ENCODE measurements at places on chromosomes 4 and X.

DNA sequence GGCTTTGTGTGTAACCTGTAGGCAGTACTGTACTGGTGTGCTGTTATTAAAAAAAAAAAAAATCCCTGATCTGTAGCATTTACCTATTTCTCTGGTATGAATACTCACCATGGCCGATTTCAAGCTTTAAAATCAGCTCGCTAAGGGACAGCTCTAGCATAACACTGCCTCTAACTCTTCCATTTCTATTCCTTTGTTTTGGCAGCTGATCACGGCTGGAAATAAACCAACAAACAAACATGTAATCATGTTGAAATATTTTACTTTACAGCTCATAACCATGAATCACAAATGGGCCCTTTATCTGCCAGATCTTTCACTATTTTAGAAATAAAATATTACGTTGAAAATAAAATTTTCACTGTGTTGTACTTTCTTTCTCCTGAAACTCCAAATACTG, 60.5 kb upstream of the IL15 start:
- no peak for DNase-seq

GRCh38 chr4:978957-979701, 5.8 kb upstream of the DGKQ start:
- DNase-seq: no peak

DNA sequence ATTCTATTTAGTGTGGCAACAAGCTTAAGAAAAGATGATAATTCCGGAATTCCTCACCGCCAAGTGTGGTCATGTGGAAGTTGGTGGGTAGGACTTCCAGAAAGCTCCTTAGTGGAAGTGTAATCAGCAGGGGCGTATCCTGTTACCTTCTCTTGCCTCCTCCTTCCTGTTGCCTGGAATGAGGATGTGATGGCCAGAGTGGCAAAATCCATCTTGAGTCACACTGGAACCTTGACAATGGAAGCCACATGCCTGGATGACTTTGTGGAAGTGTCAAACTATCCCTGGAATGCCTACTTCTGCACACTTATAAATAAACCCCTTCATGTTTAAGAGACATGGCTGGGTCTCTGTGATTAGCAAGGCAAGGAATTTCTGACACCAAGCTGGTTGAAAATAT, 191.0 kb downstream of the PRDM5 start:
- DNase-seq: no peak

GRCh38 chr4:41369680-41370079, 113.0 kb downstream of the UCHL1 start:
- DNase-seq: peak; percentile 73

- no peak for DNase-seq
Measured at GRCh38 chr4:1288786-1289185, 905 bp upstream of the MAEA start.

- no peak for DNase-seq
Measured at GRCh38 chr4:80144676-80145470, 52.4 kb upstream of the PRDM8 start.

GRCh38 chr4:36081185-36081584, 163.1 kb downstream of the ARAP2 start:
- no peak for DNase-seq

DNA sequence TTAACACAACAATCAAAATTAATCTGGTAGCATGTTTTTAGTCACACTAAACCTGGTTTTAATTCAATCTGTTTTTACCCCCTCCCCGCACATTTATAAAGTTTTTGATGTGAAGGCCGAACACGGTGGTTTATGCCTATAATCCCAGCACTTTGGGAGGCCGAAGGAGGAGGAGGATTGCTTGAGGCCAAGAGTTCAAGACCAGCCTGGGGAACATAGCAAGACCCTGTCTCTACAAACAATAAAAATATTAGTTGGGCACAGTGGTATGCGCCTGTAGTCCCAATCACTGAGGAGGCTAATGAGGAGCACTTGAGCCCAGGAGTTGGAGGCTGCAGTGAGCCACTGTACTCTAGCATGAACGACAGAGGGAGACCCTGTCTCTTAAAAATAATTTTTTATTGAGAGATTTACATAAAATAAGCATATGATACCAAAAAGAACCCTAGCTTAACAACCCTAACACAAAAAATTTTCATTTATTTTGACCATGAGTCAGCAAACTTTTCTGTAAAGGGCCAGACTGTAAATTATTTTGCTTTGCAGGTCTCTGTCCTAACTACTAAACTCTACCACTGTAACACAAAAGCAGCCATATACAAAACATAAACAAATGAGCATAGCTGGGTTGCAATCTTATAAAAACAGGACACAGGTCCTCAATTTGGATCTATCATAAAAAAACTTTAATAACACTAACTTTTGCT, 21.5 kb downstream of the HNRNPD start:
- no peak for DNase-seq

DNA sequence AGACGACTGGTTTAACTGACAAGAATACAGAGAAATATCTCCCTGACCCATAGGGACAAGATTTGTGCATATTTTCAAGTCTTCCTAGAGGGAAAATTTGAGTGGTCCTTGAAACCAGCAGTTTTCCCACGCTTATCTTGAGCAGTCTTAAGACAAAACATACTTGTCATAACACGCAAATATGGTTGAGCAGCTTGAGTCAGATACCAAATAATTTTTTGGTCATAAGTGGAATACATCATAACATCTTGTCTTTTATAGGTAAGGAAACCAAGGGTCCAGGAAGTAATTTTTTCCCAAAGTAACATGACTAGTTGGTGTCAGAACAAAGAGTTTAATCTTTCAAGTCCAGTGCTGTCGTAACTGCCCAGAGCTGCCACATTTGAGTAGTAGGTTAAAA, 50.5 kb downstream of the MOSPD2 start:
- no peak for DNase-seq

DNA sequence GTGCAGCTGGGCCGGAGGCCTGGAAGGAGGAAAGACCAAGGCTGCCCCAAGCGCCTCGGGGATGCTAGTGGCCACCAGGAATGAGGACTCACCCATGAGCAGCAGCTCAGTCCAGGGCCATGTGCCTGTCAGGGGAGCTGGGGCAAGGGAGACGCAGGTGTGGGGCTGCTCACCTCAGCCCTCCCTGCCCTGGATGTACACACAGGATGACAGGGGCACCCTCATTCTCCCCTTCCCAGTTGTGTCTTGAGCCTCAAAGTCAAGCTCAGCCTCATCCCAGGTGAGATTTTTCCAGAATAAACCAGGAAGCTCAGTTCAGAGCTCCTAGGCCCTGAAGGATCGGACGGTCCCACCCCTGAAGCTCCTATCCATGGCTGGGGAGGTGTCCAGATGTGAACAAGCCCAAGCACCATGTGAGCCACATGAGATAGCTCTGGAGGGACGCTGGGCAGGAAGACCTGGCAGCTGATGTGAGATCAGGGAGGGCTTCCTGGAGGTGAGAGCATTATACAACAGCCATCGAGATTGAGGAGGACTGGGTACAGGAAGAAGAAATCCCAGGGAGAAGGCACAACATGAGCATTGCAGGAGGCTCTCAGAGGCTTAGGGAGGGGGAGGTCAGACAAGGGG, 23.0 kb downstream of the HTRA3 start:
- no peak for DNase-seq

- DNase-seq: no peak
Measured at GRCh38 chr4:53592686-53593501, 1.6 kb upstream of the LNX1 start.

DNA sequence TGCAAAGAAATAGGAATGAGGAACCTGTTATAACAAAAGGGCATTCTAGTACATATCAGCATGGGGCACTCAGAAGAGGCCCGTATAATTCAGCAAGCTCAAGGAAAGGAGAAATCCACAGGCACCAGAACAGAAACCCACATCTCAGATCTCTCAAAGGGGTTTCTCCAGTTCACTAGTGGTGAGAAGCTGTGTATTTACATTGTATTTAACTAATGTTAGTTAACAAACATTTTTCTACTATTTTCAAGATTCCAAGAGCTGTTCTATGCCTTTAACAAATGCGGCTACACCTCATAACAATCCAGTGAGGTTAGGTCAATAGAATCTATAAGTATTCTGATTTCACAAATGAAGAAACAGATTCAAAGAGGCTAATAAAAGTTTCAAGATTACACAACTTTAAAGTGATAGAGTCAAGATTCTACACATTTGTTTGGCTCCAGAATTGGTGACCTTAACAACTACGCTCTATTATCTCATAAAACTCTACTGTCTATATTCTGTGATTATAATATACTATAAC, 77.3 kb downstream of the CXXC4 start:
- no peak for DNase-seq

GRCh38 chrX:19358521-19358920, 14.8 kb downstream of the PDHA1 start:
- DNase-seq: no peak

DNA sequence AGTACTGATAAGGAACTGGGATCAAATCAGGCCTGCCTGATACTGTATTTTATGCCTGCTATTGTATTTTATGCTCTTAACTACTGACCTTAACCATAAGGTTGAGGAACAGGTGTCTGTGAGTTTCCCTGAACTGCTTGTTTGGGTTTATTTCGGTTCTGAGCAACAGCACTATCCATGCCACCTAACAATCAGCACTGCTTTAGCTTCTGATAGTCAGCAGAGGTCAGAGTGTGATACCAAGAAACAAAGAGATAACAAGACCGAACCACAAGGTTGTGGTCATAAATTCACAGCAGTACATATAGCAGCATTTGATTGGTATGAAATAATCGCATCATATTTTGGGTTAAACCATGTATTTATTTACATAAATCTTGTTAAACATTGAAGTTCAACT, 362.2 kb downstream of the FGF13 start:
- no peak for DNase-seq

DNA sequence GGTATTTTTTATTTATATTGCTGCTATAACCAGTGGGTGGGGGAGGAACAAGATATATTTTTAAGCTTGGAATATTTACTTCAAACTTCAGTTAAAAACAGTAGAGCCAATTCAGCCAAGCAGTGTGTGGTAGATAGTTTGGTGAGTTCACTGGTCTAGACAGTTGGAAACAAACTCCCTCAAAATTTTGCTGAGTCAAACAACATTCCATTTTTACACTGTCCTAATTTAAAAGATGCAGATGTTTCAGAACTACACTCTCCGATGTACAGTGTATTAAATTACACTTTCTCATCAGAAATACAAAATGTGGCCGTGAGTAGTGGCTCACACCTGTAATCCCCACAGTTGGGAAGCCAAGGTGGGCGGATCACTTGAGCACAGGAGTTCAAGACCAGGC, 23.3 kb downstream of the PRKX start:
- DNase-seq: no peak

GRCh38 chr4:8913858-8914460, 42.3 kb upstream of the HMX1 start:
- DNase-seq: peak; percentile 41

DNA sequence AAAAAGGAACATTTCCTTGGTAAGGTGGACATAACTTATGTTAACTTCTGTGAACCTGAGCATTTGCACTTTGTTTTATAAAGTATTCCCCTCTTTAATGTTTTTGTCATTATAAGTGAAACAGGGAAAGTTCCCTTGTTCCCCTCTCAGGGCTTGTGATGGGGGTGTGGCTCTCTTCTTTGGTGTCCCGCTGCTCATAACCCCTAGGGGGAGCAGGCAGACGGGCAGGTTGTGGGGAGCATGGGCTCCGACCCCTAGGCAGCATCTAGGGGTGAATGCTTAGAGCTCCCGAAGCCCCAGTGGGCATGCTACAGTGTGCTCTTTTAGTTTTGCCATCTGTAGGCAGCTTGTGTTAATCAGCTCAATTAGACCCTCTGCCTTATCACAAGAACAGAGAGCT, 200.4 kb downstream of the DACH2 start:
- no peak for DNase-seq

GRCh38 chrX:10310511-10310910, 153.7 kb downstream of the CLCN4 start:
- DNase-seq: no peak

- DNase-seq: no peak
Measured at GRCh38 chrX:38192007-38192810, 28.5 kb downstream of the SRPX start.

DNA sequence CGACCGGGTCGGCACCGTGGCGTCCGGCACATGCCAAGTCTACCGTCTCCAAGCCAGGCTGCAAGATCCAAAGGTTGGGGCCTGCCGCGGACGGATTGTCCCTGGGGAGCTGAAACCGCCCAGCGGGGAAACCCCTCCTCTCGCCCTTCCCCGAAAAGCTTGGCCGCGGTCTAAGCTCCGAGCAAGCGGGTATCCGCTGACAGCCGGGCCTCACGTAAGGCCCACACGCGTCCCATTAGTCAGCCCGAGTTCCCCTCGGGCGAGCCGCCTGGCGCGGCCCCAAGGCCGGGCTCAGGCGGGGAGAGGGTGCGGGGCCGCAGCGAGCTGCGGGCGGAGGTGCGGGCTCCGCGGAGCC, 6.8 kb upstream of the BCOR start:
- DNase-seq: no peak

DNA sequence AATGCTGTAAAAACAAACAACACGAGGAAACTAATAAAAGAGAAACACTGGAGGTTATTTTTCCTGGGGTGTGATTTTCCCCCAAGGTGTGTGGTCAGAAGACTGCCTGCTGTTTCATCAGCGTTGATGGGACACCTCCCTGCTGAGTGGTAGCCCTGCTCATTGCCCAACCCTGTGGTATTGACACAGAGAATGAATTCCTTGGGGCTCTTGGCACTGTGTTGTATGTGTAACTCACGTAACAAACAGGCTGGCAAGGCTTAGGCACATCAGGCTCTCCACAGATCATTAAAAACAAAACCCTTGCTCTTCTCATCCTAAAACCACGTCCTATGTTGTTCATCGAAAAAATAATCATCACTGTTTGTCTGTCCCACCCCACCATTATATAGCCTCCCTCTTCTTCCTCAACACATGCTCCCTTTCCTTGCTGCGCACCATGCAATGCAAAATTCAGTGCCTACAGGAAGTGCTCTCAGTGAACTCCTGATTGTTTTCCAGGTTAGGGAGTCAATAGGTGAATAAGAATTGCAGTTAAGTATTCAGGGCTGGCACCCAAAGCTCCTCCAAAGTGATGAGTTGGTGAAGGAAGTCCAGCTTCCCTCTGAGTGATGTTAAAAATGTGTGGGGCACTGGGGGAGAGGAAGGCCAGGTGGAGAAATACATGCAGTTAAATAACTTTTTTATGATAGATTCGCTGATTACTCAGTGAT, 11.4 kb upstream of the PUDP start:
- DNase-seq: no peak

DNA sequence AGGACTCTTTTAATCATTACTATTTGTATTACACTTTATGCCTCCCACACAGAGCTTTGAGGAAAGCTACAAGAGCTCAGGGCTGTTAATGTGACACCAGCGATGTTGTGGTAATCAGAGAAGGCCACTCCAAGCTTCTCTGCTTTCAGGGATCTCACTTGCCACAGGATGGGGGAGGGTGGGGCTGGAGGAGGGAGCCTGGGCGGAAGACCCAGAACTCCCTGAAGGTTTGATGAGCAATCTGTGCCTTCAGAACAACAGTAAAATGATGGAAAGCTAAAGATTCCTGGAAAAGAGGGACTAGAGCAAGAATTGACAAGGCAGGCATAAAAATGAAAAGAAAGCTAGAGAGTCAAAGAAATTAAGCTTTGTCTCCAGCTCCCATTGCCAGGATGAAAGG, 75.6 kb downstream of the MAML3 start:
- DNase-seq: no peak

GRCh38 chrX:64427281-64427680, 32.0 kb upstream of the MTMR8 start:
- DNase-seq: no peak

- no peak for DNase-seq
Measured at GRCh38 chr4:28886934-28887333, 1833.2 kb upstream of the PCDH7 start.

- DNase-seq: no peak
Measured at GRCh38 chrX:1025413-1025812, 187.0 kb downstream of the CRLF2 start.
